ENCODE measurements at places on chromosomes 2 and 18.
A peak's percentile ranks its signal among the peaks of the same experiment; 100 is the strongest.

GRCh38 chr2:127134235-127134634 is 27.3 kb upstream of the BIN1 start:
- DNase-seq = no peak

DNA sequence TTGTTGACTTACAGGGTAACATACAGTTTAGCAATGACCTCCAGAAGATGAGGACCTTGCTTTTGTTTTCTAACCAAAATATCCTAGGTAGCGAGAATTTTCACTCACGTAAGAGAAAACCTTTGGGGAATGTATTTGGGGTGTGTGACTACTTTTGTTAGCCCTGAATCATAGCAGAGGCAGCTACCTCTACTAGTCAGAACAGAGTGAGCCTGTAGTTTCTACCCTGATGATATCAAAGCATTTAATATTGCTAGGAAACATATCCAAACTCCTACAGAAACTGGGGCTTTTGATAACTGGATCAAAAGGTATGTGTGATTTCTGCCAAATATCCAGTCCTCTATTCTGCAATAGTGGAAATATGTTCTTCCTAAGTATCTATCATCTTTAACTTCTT is 462.6 kb upstream of the ZEB2 start:
- DNase-seq = no peak

DNA sequence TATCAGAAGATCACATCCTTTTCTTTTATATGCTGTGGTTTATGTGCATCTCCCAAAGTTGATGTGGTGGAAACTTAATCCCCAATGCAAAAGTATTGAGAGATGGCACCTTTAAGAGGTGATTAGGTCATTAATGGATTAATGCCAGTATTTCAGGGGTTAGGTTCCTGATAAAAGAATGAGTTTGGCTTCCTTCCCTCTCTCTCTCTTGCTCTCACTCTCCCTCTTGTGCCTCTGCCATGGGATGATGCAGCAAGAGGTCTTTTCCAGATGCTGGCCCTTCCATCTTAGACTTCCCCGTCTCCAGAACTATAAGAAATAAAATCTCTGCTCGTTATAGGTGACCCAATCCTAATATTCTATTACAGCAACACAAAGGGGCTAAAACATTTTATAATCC is 85.0 kb downstream of the TTC27 start:
- no peak for DNase-seq

DNA sequence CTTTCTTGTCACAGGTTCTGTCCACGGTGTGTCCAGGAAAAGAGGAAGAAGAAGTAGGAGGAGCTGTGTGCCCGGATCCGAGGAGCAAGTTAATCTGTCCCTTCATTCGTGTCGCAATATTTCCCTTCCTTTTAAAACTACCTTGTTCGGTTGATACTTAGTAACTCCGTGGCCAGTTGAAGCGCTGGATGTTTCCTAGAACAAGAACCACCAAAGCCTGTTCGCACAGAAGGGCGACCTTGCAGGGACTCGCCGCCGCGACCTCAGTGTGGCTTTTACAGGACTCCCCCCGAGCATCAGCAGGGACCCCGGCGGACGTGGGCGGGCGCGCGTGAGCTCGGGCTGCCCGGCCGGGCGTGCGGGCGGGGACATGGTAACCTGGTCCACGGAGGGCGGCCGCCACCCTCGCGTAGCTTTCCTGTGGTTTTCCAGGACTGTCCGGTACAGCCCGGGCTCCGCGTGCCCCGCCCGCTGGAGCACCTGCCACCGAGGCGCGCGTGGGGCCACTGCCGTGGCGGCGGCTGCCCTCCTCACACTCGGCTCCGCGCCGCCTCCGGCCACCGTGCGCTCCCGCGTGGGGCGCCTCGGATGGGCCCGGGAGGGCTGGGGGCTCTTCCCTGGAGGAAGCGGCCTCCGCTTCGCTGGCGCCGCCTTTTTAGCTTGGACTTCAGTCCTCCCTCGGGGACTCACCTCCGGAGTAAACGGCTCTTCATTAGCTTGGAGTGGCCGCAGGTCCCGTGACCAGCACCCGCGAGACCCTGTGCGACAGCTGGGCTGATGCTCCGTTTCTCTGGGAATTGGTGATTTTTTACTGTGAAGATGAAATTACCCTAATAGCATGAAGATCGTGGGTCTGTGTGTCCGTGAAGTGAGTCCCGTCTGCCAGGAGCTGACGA is 9.2 kb upstream of the D2HGDH start:
- no peak for DNase-seq

- DNase-seq = no peak
These were observed 1.3 kb upstream of the PRSS56 start for GRCh38 chr2:232518844-232519243.

DNA sequence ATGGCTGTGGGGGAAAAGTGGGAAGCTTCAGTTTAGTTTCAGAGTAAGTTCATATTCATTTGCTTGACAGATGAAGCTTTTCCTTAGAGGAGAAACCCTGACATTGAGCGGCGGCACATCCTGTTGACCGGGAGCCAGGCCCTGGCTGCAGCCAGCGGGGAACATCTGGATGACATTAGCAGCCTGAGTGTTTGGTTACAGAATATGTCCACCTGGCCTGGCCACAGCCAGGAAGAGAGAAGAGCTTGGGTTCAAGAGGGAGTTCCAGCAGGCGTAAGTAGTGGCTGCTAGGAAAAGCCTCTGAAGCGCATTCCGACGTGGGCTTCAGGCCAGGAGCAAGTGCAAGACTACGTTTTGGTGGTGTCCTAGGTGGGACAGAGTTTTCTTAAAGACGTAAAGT is 144.9 kb upstream of the MYCN start:
- no peak for DNase-seq

DNA sequence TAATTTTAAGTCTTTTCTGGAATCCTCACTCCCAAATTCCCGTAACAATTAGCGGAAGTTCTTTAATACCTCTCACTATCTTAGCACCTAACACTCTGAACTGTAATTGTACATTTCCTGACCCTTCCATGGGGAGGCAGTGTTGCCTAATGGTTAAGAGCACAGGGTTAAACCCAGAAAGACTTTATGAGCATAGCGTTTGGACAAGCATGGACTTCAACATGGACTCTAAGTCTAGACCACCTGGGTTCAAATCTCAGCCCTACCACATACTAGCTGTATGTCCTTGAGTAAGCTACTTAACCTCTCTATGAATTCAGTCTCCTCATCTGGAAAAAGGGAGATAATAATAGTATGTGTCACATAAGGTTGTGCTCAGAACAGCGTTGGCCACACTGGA is 13.0 kb downstream of the ANTXR1 start:
- no peak for DNase-seq

- DNase-seq = no peak
These were observed 30.0 kb downstream of the SERPINB8 start for GRCh38 chr18:63999871-64000270.

GRCh38 chr18:58761241-58761969 is 90.1 kb downstream of the MALT1 start:
- no peak for DNase-seq

DNA sequence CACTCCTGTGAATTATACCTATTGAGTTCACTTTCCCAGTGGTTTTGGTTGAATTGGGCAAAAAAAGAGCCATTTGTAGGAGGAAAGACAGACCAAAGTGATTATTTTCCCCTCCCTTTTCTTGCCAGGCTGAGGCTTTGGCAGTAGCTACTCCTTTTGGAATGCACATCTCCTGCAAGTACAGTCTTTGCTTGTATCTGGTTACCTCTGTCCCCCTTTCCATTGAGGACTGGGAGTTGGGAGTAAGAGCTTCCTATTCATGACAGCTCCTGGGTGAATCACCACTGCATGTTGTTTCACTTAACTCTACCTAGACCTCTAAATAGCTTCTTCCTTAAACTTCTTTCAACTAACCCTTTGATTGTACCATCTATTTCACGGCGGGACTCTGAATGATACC is 695.3 kb upstream of the ZNF804A start:
- no peak for DNase-seq

DNA sequence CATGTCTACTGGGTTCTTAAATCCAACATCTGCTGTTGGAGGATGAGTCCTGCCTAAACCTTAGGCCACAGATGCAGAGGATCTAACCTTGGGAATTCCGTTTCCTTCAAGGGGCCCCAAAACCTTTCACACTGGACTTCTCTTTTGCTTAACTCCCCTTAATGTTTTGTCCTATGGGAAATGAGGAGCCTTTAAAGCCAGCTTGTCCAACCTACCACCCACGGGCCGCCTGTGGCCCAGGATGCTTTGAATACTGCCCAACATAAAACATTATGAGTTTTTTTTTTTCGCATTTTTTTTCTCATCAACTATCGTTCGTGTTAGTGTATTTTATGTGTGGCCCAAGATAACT is 157.2 kb upstream of the SLC1A4 start:
- DNase-seq = no peak

- peak; percentile 73 for DNase-seq
These were observed 200.3 kb downstream of the PRKCE start for GRCh38 chr2:45851576-45852304.

DNA sequence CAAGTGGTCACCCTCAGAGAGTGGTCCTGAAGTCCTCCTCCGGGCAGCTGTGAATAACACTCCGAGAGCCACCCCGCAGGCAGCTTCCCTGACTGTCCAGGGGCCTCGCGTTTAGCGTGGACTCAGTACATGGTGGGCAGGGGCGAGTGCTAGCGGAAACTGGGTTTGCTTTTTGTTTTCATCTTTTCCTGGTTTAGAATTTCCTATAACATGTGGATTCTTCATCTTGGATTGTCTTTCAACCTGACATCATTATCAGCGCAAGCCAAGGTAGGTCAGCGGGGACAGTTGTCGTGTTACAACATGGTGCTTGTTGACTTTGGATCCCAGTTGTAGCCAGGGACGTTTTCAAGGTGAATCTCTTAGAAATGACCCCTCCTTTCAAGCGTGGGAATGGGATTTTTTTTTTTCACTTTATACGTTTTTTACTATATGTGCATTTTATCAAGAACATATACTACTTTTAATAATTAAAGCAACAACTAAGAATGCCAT is 20.9 kb downstream of the RMC1 start:
- DNase-seq = no peak

- no peak for DNase-seq
These were observed 75.4 kb downstream of the PIEZO2 start for GRCh38 chr18:11073971-11074370.

GRCh38 chr18:77263466-77263763 is 13.8 kb downstream of the GALR1 start:
- no peak for DNase-seq

All from BJ (cell line).